H4 (cell line): ENCODE measurements at places on chromosomes 5 and 9.

GRCh38 chr9:18922161-18922885, 110.7 kb downstream of the SAXO1 start:
- no peak for DNase-seq

DNA sequence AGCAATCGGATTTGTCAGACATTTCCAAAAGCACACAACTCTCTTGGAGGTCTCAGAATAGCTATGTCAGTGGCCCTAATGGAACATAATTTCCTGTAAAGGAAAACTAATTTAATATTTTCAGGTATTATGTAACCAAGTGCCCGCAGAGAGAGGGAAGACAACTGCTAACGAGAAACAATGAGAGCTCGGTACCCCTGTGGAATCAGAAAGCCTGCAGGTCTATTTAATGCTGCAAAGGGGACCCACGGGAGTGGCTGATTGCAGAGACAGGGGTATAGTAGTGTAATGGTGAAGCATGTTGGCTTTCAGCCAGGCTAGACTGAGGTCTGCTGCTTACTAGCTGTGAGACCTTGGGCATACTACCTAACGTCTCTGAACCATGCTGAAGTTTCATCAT, 508.1 kb upstream of the BRINP1 start:
- DNase-seq = no peak

DNA sequence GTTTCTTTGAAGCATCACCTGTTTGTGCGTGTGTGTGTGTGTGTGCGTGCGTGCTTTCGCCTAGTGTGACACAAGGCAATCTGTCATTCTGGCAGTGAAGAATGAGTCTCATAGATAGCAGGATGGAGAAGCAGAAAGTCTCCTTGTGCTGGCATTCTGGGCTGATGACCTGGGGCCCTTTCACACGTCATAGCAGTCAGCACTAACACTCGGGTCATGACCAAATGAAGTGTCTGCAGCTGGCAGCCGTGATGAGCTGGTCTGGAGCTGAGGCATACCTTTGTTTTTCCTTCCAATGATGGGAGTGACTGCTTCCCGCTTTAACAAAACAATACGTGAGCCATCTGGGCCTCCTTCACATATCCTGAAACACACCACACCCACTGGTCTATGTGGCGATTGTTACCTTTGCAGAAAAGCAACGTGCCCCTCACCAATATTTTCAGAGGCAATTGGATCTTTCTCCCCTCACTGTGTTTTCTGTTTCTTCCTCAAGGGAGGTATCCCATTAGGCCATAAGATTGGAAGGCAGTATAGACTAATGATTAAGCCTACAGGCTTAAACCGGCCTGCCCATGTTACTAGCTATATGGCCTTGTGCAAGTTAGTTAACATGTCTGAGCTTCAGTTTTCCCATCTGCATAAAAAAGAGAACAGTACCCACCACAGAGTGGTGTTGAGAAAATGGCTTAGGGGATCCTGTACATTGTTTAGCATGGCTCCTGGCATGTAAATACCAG, 88.8 kb downstream of the SREK1 start:
- no peak for DNase-seq

- no peak for DNase-seq
Measured at GRCh38 chr9:101093620-101094019, 65.1 kb downstream of the PLPPR1 start.
